ENCODE measurements at places on chromosomes 3 and 15.

- DNase-seq: no peak
These were observed 20.7 kb downstream of the CHL1 start for GRCh38 chr3:217099-217813.

DNA sequence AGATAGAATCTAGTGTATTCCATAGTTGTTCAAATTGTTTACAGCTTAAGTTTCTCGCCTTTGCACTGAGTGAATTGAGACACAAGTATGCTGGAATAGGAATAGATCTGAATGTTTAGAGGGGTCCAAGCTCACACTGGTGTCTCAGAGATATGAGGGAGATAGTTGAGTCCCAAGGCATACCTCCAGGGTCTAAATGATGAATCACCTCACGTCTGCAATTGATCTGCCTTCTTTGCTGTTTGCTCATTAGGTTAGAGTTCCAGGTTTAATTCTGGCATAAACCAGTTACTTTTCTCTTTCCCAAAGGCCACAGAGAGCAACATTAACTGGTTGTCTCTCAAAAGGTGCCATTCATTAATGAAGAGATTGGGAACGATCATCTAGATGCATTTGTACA, 106.3 kb upstream of the MME start:
- no peak for DNase-seq

DNA sequence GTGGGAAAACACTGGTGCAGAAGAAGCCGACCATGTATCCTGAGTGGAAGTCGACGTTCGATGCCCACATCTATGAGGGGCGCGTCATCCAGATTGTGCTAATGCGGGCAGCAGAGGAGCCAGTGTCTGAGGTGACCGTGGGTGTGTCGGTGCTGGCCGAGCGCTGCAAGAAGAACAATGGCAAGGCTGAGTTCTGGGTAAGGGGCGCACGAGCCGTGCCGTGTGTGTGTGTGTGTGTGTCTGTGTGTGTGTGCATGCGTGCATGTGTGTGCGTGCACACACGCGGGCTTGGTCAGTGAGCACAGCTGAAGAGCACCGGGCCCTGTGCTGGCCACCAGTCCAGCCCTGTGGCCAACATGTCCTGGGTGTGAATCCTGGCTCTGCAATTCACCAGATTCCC, 18.6 kb downstream of the PRKCD start:
- no peak for DNase-seq

DNA sequence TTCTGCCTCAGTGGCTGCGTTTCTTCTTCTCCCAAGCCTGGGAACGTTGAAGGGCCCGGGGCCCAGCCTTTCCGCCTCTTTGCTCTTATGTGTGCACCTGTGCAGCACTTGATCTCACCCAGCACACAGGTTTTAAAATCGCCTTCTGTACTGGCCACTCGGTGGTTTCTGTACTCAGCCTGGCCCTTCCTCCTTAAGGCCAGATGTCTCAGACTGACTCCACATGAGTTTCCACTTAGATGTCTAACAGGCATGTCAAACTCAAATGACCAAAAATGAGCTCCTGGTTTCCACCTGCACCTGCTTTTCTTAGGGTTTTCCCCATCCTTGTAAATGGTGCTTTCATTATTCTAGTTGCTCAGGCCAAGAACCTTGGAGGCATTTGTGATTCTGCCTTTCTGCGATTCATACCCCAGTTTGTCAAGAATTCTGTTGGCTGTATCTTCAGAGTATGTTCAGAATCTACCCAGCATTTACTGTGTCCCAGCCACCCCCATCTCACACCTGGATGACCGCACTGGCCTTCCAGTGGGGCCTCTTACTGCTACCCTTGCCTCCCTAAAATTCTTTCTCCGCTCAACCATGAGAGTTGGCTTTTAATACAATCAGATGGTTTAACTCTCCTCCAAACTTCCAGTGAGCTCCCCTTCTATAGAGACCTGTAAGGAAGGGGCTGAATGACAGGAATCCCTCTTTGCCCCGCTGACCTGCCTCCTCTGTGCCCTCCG, 2.2 kb upstream of the TRAK1 start:
- no peak for DNase-seq

DNA sequence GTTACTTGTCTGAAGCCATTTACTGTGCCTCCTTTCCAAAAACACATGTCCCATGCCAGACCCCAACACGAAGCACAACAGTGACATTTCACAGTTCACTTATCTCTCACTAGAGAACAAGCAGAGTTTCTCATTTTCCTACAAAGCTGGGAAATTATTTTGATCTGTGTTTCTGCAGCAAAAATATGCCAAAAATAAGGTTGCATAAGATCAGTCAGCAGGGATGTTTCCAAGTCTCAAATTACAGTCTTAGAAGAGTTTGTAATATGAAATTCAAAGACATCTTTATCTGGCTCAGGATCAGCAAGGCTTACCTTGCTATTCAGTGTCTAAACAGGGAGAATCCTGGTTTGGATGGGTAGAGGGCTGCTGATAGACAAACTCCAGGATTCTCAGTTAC, 75.5 kb downstream of the GJD2 start:
- DNase-seq: no peak

GRCh38 chr15:80864666-80865065, 85.5 kb downstream of the CEMIP start:
- DNase-seq: no peak

All from amniotic stem cell (primary cell).